GM12891 (cell line): ENCODE measurements at places on chromosomes 2 and 18.

GRCh38 chr2:191705084-191705483, 27.1 kb downstream of the NABP1 start:
- no peak for DNase-seq

GRCh38 chr18:55233857-55234256, 274.6 kb upstream of the CCDC68 start:
- no peak for DNase-seq

GRCh38 chr2:181697126-181697525, 16.8 kb upstream of the NEUROD1 start:
- DNase-seq = no peak

DNA sequence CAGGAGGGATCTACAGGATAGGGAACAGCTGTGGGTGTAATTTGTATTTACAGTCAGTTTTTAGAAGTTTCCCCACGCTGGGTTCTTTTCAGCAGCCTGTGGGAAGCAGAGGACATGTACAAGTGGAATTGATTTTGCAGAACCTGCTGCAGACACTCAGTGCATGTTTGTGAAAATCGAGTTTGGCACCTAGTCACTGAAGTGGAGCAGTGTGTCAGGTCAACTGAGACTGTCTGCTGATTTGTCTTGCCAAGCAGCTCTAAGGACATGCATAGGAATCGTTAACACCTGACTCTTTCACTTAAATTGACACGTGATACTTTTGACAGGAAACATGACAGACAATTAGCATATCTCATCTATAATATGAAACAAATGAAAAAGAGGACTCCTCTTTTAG, 416.6 kb downstream of the TMX3 start:
- no peak for DNase-seq

GRCh38 chr2:236745420-236746210, 176.0 kb downstream of the ACKR3 start:
- DNase-seq = no peak

- no peak for DNase-seq
Observed at GRCh38 chr2:144510294-144510991, 9.5 kb downstream of the ZEB2 start.

- DNase-seq = no peak
Observed at GRCh38 chr2:112927745-112928144, 16.8 kb downstream of the IL37 start.

DNA sequence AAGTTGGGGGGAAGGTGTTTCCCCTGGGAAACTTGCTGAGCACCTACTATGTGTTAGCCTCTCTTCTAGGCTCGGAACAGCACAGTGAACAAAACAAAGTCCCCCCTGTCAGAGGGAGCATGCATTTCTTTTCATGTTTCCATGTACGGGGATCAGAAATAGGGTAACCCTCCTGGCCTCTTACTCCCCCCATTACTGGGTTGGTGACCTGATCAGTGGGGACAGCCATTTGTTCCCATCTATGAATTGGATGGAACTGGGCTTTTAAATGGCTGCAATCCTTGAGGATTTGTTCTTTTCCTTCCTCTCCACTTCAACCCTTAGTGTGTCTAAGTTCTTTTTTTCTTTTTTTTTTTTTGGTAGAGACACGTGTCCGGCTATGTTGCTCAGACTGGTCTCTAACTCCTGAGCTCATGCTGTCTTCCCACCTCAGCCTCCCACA, 13.7 kb downstream of the NCL start:
- no peak for DNase-seq

DNA sequence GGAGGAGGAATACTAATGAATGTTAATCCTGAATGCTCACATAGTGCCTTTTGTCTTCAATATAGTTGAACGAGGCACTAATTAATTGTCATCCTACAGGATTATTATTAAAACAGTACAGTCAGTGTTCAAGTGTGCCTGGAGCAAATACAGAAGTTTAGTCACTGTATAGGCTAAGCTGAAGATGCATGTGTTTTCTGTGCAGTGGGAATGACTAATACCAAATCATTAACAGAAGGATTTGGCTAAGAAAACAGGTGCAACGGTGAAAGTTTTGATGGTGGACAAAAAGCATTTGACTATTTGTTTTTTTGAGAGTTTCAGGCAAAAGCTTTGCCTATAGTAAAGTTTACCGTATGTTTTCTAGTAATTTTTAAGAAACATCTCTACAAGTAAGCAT, 62.8 kb downstream of the DCC start:
- no peak for DNase-seq

DNA sequence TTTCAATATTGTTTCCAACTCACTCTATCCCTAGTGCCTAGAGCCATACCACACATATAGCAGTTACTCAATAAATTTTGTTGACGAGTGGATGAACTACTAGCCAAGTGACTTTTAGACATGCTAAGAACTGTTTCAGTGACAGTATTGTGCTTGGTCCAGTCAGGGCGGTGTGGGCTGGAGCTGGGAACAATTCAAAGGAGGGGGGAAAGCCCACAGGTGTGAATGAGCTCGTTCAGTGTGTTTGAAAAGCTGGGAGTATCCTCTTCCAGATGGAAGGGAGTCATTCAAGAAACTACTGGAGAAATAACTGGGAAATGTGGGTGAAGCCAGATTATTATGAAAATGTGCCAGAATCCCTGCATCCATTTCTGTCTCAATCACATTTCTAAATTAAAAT, 1.7 kb upstream of the SERPINE2 start:
- DNase-seq = no peak

DNA sequence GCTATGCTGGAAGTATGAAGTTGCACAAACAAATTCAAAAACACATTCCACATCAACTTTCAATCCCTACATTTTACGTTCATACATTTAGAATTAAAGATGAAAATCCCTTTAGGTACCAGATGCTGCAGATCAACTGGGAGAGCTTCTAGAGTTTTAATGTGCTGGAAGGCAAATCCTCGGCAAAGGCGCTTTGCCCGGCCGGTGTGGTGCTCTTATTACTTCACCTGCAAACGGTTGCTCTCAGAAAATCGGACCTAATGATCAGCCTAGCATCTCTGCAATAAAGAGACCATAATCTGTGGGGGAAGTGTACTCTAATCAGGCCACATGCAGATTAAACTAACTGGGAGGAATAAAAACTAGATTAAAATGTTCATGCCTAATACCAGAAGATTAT, 513.8 kb downstream of the ZEB2 start:
- no peak for DNase-seq

- no peak for DNase-seq
Observed at GRCh38 chr18:76203552-76203951, 291.5 kb downstream of the ZNF516 start.

DNA sequence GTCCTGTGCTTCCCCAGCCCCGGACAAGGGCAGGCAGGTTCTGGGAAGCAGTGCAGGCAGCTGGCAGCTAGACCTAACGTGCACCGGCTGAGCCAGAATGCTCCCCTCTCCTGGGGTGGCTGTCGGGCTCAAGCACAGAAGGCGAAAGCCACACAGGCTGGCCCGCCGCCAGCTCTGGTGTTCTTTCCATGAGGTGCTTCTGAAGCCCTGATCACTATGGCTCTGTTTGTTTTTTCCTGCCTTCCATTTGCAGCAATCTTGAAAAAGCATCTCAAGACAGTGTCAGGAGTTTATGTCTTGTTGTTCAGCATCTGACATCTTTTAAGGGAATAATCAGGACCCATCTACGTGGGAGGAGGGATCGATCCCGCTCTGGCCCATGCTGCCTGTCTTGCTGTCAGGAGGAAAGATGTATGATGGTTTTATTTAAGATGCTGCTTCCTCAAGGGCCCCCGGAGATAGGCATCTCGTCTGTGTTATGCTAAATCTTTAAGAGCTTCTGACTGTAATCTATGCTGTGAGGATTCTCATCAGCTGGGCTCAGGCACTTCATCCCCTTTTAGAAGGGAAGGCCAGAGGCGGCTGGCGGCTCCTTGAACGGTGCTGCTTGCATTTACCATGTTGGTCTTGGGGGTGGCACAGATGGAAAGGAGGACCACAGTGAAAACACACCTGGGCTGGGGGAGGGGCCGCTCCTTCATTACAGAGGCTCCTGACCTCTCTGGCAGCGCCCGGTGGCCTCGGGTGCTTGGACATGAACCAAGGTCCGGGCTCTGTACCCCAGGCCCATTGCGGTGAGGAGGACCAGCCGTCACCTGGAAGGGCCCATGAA, 118.5 kb upstream of the HDAC4 start:
- DNase-seq = no peak

DNA sequence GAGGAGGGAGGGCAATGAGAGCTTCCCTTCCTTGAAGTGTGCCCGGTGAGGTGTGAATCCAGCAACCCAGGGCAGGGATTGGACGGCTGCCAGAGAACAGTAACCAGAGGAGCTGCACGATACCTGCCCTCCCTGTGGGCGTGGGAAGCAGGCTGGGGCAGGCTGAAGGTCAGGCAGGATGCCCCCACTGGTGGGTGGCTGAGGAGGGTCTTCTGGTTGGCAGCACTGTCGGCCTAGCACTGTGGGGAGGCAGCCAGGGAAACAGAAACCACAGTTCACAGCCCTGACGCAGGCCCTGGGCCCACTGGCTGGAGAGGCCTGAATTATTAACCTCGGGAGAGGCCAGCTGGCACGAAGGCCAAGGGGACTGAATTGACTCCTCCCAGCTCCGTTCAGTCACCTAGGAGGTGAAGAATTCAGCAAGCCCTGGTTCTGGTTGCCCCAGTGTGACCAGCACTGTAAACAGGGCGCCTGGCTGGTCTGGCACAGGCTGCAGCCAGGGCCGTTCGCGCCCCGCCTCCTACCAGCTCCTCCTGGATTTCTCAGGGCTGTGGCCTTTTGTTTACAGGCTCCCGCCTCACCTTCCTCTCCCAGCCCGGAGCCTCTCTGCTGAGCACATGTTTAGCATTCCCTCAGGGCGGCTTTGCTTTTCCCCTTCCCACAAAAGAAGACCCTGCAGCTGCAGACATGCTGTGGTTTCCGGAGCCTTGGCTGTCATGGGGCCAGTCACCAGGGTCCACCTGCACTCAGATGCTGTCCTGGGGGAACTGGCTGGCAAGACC, 97.8 kb downstream of the B3GNT2 start:
- DNase-seq = no peak

DNA sequence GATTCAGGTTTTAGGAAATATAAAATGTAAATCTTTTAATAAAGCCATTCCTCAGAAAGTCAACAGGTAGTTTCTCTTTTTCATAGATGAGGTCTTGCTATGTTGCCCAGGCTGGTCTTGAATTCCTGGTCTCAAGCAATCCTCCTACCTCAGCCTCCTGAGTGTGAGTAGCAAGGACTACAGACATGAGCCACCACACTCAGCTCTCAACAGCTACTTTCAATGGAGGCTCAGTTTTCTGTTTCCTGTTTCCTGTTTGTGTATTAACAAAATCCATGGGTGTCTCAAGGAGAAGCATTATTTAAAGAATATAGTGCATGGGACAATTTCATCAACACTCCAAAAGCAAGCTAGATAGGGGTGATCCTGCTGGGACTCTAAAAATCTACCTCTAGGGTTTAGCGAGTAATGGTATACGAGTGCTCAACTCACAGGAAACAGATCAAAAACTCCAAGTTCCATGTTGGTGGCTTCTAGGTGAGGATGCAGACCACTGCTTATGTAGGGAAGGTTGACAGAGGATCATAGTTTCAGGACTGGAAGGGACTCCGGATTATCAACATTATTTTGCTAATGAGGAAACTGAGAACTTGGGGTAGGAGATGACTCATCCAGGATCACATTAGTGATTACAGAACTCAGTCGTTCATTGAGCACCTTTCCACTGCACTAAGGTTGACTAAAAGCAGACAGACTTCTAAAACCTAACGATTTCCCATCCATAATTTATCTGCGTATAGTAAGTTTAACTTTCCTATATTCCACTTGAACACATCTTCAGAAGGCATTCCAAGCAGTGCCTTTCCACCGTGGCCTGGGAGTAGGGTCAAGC, 61.7 kb upstream of the WIPF1 start:
- DNase-seq = no peak

DNA sequence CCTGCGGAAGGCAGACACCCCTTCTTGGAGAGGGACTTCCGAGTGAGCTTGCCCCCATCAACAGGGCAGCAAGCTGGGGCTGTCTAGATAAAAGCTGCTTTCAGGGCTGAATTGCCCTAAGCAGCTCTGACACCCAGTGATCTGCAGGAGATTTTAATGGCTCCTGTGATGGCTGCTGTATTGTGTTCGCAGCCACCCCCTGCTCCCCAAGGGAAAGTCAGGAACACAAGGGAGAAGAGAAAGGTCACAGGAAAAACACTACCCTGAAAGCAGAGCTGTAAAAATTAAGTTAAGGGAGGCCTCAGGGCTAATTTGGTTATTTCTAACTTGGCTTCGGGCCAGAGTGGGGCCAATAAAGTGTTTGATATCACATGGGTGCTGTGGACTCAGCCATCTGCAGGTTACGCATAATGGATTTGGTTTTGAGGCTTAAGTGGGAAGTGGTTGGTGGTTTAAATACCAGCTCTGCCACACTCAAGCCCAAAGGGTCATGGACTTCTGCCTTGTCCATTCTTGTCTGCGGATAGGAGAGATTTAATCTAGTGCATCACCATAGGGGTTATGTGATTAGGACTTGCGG, 147.6 kb downstream of the CLIP4 start:
- no peak for DNase-seq

- no peak for DNase-seq
Observed at GRCh38 chr2:150140777-150141176, 346.7 kb downstream of the RND3 start.

GRCh38 chr18:67218556-67218955, 298.0 kb downstream of the DSEL start:
- no peak for DNase-seq

GRCh38 chr2:42098571-42099437, 51.0 kb downstream of the PKDCC start:
- DNase-seq = no peak

DNA sequence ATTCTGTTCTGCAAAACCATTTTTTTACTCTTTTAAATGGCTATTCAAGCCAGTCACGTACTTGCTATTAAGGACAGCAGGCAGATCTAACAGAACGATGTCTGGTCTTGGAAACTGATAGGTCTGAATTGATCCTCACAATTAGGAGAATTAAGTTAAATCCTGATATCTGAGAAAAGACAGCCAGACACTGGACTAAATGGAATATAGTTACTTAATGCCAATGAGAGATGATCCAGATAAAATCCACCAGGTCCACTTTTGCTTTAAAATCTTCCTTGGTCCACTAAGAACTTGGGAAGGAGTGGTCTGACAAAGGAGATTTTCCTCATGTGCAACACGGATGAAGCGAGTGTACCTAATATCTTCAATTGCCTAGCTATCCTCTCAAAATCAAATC, 86.9 kb downstream of the PLEKHM3 start:
- DNase-seq = no peak

GRCh38 chr2:157194097-157194688, 63.3 kb upstream of the GALNT5 start:
- DNase-seq = peak; percentile 5

DNA sequence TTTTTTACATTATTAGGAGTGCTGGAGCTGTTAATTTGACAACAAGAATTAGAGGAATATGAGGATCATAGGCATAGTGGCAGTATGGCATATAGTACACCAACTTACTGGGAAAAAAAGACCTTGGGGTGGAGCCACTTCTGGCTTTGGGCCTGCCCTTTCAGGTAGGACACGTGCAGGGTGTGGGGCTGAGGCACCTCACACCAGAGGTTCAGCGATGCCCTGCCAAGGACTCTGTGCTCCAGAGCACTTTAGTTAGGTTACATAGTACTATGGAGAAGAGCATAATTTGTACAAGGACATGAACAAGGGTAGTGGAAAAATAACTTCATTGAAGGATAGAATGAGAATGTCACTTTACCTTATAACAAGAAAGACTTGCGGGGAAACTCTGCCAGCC, 77.1 kb upstream of the CD302 start:
- DNase-seq = no peak
